ENCODE measurements at places on chromosomes 16 and 17. TPM values are rescaled to one million over a fixed set of nuclear protein-coding genes. Genes with fewer than 3 reads are reported as not detected.

SLC2A4 gene
- not detected for total RNA-seq

CHD9NB gene
- total RNA-seq, result not detected

GRCh38 chr16:82735673-82736091 lies 108.9 kb downstream of the CDH13 start:
- peaks cover 6% of the 10 kb centered on the region for H3K27me3 ChIP-seq
- no peaks in the 10 kb centered on the region for H3K36me3 ChIP-seq
- H3K27ac ChIP-seq, result no peak overlapping the region

DNA sequence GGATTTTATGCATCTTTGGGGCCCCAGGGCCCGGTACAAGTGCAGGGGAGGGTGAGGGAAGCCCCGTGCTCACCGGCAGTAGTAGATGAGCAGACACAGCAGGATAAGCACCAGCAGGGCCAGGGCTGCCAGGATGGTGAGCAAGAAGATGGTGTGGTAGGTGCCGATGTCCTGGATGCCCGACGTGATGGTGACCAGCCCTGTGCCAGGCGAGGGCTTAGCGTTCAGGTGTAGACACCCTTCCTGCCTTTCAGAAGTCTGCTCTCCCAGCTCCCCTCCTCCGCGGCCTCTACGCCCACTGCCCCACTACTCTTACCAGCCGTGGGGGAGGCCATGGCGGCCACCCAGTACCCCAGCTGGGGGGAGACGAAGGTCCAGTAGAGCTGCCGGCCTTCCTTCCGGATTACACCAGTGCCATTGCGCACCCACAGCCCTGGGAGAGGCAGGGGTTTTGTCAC lies 8.0 kb downstream of the FAM171A2 start:
- H3K27me3 ChIP-seq, result no peaks in the 10 kb centered on the region
- no peak overlapping the region for H3K27ac ChIP-seq
- H3K4me1 ChIP-seq, result peaks cover 15% of the 10 kb centered on the region
- peak overlapping the region; percentile 64 for H3K4me3 ChIP-seq
- no peaks in the 10 kb centered on the region for H3K36me3 ChIP-seq

DNA sequence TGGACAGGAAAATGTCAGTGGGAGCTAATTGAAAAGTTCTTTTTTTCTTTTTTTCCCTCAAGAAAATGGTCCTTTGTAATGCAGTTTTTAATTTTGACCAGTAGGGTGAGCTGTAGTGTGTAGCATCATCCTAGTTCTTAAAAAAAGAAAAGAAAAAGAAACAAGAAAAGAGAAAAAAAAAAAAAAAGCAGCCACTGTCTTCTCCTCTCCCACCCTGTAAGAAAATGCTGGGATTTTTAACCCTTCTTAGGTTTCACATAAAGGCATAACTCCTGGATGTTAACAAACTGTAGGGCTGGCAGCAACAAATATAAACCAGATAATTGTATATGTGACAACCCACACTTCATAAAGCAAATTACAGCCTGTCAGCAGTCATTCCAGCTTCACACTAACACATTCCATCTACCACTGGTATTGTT lies 78.1 kb downstream of the SKAP1 start:
- H3K4me1 ChIP-seq, result peaks cover 8% of the 10 kb centered on the region
- peak; percentile 50 for DNase-seq
- H3K27ac ChIP-seq, result no peak overlapping the region
- H3K36me3 ChIP-seq, result peaks cover 4% of the 10 kb centered on the region

GRCh38 chr17:48565022-48565554 lies 13.1 kb downstream of the HOXB4 start:
- H3K27ac ChIP-seq, result no peak overlapping the region
- H3K4me1 ChIP-seq, result peaks cover 3% of the 10 kb centered on the region
- H3K27me3 ChIP-seq, result peaks cover 31% of the 10 kb centered on the region
- no peak for DNase-seq
- no peaks in the 10 kb centered on the region for H3K36me3 ChIP-seq
- no peak overlapping the region for H3K4me3 ChIP-seq

DNA sequence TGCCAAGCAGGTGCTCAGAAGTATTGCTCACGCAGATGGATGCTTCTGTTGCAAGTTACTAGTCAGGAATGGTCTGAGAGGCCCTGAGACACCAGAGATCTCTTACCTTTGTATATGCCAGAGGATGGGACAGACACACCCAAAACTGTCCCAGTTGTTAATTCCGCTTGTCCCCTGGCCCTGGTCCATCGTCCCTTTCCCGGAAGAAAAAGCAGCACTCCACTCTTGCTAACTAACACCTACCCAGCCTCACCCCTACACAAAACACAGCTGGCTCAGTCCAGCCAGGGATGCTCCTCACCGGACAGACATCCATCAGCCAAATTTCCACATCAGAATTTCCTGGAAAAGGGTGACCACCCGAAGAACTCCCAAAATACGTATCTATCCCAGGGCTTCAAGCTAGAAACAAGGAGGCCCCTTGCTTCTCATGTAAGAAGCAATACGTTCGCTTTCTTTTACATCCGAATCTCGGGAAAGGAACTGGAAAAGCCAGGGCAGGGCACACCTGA lies 2.0 kb downstream of the GAS7 start:
- H3K4me3 ChIP-seq, result no peak overlapping the region
- H3K36me3 ChIP-seq, result peaks cover 12% of the 10 kb centered on the region
- peaks cover 9% of the 10 kb centered on the region for H3K4me1 ChIP-seq
- H3K27ac ChIP-seq, result no peak overlapping the region
- H3K27me3 ChIP-seq, result peaks cover 14% of the 10 kb centered on the region

DNA sequence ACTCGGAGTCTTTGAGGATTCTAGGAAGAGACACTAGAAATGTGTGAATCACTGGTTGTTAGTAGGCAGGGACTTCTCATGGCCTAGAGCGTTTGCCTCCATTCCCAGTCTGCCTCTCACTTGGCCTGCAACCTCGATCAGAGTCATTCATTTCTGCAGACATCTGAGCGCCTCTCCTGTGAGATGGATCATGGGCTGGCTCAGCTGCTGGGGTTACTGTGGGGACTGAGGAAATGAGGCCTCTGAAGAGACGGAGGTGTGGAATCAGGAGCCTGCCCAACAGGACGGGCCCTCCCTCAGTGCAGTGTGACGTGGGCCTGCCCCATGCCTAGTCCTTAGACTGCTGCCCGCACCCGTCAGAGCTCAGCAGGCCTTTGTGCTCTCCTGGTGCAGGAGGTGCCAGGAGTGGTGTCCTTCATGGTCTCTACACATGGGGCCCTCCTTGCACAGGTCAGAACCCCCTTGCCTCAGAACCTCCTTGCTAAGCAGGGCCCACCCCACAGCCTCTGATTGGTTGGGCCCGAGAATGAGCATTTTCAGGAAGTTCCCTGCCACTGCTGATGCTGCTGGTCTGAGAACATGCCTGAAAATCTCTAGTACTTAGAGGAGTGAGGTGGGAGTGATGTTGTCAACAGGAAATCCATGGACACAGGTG lies 99.4 kb downstream of the NPIPB11 start:
- no peaks in the 10 kb centered on the region for H3K36me3 ChIP-seq
- H3K27me3 ChIP-seq, result no peaks in the 10 kb centered on the region
- H3K4me3 ChIP-seq, result no peak overlapping the region
- peak overlapping the region; percentile 77 for H3K27ac ChIP-seq
- DNase-seq, result no peak

DNA sequence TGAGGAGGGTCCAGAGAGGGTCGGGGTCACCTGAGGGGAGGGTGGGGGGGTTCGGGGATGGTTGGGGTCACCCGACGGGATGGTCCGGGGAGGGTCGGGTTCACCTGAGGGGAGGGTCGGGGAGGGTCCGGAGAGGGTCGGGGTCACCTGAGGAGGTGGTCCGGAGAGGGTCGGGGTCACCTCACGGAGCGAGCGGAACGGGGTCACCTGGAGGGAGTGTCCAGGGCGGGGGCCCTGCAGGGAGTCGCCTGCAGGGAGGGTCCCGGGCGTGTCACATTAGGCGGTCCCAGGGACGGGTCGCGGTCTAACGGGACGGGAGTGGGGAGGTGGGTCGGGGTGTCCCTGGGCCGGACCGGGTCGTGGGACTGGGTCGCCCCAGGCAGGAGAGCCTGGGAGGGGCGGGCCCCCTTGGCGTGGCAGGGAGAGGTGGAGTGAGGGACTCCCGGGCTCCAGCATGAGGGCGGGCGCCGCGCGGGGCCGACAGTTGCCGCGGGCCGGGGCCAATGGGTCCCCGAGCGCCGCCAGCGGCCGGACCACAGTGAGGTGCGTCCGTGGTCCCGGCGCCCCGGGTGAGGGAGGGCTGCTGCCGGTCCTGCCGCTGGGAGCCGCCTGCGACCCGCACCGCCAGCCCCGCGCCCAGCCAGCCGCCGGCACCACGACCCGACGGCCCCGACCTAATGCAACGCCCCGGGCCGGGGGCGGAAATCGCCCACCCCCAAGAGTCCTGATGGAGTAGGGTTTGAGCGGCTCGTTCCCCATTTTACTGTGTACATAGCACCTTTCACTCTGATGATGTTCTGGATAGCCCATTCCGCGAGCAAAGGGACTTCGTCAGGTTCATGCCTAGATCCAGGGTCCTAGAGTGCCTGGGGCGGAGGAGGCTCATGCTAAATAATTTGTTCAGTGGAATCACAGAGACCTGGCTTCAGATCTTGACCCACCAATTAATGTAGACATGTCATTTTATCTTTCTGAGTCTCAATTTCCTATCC lies 1.2 kb upstream of the ABCA3 start:
- DNase-seq, result no peak
- peaks cover 1% of the 10 kb centered on the region for H3K27me3 ChIP-seq
- H3K4me3 ChIP-seq, result no peak overlapping the region
- H3K36me3 ChIP-seq, result no peaks in the 10 kb centered on the region

DNA sequence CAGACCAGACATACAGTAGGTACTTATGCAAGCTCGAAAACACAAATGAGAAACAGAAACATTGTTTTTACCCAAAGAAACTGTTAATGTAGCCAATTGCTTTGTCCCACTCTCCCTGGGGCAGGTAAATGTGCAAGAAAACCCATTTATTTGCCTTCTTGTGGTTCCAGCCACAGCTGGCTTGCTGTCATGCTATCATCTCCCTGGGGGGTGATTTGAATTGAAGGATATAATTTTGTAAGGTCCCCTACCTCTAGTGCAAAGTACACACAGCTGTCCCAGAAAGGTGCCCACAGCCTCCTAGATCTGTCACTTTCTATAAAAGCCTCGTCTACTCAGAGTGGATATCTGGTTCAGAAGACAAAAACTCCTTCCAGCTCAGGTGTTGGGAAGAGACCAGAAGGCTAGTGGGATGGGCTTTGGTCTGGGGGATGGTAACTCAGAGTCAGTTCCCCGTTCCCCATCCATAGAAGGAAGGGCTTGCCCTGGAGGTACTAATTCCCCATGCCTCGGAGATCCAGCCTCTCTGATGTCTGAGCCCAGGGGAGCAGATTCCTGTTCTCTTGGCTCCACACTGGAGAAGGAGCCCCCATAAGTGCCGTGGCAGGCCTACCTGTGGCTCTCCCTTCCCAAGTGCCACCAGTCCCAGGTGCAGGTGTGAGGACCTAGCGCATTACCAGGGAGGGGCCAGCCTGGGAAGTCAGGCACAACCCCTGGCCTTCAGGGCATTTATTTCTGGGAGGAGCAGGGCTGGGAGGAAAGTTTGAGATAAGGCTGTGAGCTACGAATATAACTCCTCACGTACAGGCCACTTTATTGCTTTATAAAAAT lies 2.4 kb upstream of the PRR15L start:
- H3K36me3 ChIP-seq, result peaks cover 5% of the 10 kb centered on the region
- no peaks in the 10 kb centered on the region for H3K27me3 ChIP-seq

DNA sequence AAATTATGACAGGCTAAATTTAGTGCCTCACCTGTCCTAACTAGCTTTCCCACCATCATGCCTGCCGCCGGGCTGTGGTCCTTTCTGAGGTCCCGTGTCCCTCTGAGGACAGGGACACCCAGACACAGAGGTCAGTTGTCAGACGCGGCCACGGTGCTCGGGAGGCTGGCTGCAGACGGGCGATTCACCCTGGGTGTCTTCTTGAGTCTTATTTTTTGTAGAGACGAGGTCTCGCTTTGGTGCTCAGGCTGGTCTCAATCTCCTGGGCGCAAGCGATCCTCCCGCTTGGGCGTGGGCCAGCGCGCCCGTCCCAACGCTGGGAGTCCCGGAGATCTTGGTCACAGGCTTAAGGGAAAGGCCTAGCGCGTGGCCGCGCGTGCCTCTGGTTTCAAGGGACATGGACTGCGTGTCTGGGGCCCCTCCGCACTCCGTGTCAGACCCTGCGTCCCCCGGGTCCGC lies 797 bp upstream of the RAB11FIP3 start:
- H3K27me3 ChIP-seq, result no peaks in the 10 kb centered on the region
- no peaks in the 10 kb centered on the region for H3K36me3 ChIP-seq
- peak overlapping the region; percentile 93 for H3K27ac ChIP-seq
- peak overlapping the region; percentile 90 for H3K4me3 ChIP-seq

DNA sequence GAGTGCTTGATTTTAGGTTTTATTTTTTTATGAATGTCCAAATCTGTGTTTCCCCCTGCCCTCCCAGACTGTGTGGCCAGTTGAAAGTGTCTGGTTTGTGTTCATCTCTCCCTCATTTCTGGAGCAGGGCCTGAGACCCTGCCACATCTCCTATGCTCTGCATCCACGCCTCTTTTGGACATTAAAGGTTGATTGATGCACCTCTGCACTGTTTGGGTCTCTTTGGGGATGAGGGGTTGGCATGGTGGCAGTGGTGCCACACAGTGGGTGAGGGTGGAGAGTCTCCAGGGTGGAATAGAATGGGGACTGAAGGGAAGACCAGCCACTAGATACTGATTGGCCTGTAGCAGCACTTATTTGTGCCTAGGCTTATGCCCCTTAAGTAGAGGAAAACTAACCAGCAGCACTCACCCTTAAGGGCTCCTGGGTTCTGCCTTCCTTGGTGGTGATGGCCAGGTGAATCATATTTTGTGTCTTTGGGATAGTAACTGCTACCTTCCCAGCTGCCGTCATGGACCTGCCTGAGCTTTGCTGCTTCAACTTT lies 7.9 kb downstream of the DYNLL2 start:
- H3K4me1 ChIP-seq, result peaks cover 36% of the 10 kb centered on the region
- no peak for DNase-seq
- H3K27me3 ChIP-seq, result no peaks in the 10 kb centered on the region
- peaks cover 5% of the 10 kb centered on the region for H3K36me3 ChIP-seq
- H3K27ac ChIP-seq, result peak overlapping the region; percentile 33
- H3K4me3 ChIP-seq, result no peak overlapping the region

DNA sequence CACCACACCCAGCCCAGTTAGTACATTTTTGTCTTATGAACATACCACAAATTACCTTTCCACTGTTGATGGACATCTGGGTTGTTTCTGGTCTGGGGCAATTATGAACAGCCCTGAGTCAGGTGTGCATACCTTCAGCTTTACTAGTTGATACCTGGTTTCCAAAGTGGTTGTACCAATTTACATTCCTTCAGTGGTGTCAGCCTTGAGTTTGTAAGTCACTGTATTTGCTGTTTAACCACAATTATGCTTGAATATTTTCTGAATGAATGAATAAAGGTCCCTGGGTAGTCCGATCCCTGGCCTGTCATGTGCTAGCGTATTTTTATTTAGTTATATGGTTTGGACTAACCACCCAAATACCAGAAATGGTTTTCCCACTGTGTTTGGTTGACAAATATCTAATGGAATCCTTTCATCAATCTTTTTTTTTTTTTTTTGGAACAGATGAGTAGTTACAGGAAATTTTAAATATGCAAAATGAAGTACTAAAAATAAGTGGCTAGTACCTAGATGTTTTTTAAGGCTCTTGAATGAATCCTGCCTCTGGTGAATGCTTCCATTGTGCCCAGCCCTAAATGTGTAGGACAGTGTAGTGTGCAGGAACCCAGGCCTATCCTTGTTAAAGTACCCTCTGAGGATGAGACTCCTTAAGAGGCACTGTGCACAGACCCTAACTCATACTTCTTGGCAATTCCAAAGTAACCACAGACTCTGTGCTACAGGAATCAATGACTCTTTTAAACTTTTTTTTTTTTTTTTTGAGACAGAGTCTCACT lies 3.7 kb downstream of the DUSP14 start:
- H3K4me3 ChIP-seq, result no peak overlapping the region
- H3K4me1 ChIP-seq, result peaks cover 13% of the 10 kb centered on the region
- no peak overlapping the region for H3K27ac ChIP-seq
- H3K36me3 ChIP-seq, result no peaks in the 10 kb centered on the region
- H3K27me3 ChIP-seq, result no peaks in the 10 kb centered on the region
- no peak for DNase-seq
